ENCODE measurements at places on chromosomes 2 and 18.
A peak's percentile ranks its signal among the peaks of the same experiment; 100 is the strongest.

DNA sequence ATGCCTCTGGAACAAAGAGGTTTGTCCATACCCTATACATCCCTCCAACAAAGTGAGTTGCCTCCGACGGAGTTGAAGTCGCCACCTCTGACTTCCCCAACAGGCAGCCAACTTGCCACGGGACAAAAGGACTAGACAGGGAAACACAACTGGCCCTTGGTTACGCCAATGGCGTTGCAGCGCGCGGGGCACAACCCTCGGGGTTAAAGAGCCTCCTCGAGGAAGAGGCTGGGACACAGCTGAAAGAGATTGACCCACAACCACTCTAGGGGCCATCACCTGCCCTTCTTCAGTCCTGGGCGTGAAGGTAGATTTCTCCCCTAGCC is 545 bp downstream of the GTF3C2 start:
- DNase-seq = peak; percentile 53

DNA sequence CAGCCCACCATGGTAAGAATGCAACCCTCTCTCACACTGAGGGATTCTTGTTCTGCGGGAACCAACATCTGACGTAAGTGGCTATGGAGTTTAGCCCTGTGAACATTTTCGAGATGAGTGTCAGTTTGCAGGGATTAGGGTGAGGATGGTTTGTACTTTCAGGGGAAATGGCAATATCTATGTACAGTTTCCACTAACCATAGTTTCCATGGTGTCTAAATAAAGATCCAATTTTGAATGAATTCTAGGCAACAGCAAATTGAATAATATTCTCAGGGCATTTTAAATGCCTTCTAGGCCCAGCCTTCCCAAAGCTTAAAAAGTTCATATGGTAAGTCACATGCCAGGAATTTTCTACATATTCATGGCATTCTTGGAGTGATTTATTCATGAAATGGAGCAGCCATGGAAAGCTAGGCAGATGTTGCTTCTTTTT is 105.4 kb upstream of the MMADHC start:
- DNase-seq = no peak

GRCh38 chr2:161165266-161165665 is 5.0 kb downstream of the TANK start:
- no peak for DNase-seq

DNA sequence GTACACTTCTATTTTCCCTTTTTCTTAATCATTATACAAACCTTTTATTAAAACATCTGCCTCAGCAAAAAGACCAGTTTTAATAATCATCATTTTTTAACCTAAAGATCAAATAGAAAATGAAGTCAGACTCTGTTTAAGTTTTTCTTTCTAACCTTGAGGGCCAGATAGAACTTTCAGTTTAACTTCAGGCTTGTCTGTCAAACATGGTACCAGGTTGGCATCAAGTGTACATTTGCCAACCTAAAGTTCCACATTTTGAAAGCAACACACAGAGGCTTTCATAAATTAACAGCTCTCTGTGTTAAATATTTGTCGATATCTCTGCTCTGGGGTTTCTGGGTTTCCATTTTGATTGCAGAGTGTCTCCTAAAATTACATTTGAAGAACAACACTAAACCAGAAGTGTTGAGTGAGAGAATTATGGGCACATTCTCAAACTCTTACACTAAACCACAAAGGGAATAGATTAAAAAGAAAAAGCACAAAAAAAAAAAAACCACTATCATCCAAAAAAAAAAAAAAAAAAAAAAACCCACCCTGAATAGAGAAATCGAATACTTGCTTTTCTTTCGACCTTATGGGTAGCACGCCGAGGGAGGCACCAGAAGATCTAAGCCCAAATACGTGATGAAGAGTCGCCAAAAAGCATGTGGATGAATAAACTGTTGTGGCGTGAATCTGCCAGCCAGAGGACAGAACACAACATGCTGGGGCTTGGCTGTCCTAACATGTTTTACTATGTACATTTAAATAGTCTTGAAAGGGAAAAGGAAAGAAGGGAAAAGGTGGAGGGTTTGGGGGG is 166.2 kb downstream of the TCF4 start:
- no peak for DNase-seq

DNA sequence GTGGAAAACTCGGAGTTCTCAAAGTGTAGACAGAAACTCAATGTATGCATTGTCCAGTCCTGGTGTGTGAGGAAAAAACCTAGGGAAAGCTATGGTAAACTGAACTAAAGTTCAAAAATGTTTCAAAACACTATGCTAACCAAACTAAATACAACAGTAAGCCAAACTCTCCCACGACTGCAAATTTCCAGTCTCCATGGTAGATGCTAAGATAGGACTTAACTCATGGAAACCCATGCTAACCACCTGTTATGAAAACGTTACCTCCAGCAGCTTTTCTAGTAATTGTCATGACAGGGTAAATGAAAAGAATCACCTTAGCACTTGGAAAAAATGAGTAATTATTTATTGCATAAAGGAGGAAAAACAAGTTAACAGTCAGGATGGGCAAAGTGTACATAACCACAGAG is 135.7 kb upstream of the EPC2 start:
- DNase-seq = no peak

- no peak for DNase-seq
These were observed 53.9 kb downstream of the NCK2 start for GRCh38 chr2:105798595-105798994.

DNA sequence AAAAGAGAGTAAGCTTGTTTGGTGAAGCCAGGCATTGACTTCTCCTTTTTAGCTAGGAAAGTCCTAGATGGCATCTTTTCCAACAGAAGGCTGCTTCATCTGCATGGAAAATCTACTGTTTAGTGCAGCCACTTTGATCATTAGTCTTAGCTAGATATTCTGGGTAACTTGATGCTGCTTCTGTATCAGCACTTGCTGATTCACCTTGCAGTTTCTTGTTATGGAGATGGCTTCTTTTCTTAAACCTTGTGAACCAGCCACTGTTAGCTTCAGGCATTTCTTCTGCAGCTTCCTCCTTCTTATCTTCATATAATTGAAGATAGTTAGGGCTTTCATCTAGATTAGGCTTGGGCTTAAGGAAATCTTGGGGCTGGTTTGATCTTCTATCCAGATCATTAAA is 639.7 kb downstream of the TDRD15 start:
- DNase-seq = no peak

DNA sequence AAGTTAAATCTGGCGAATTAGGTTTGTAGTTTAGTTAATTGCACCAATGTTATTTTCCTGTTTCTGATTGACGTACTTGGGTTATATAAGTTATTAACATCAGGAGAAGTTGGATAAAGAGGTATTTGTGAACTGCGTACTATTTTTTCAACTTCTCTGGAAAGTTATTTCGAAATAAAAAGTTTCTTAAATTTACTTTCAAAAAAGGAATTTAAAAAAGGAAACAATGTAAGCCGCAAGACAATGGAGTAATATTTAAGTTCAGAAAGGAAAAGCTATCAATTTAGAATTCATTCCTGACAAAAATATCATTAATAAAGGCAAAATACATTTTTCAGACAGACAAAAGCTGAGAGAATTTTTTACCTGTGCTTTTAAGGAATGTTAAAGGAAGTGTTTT is 47.7 kb downstream of the RAB10 start:
- no peak for DNase-seq

- DNase-seq = no peak
These were observed 263.2 kb downstream of the TGIF1 start for GRCh38 chr18:3713166-3713565.

DNA sequence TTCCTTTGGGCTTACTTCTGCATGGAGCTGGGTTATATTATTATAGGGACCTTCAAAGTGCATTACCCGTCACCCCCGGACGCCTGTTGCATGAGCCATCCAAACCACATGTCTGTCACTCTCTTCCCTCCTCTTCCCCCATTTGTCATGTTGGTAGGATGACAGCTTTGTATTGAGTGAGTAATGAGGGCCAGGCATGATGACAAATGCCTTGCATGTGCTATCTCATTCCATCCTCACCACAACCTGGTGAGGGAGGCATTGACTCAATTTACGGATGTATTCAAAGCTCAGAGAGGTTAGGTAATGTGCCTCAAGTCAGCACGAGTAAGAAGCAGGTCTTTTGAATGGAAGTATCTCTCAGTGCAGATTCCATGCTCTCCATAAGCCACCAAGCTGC is 510.5 kb upstream of the TNP1 start:
- DNase-seq = no peak

DNA sequence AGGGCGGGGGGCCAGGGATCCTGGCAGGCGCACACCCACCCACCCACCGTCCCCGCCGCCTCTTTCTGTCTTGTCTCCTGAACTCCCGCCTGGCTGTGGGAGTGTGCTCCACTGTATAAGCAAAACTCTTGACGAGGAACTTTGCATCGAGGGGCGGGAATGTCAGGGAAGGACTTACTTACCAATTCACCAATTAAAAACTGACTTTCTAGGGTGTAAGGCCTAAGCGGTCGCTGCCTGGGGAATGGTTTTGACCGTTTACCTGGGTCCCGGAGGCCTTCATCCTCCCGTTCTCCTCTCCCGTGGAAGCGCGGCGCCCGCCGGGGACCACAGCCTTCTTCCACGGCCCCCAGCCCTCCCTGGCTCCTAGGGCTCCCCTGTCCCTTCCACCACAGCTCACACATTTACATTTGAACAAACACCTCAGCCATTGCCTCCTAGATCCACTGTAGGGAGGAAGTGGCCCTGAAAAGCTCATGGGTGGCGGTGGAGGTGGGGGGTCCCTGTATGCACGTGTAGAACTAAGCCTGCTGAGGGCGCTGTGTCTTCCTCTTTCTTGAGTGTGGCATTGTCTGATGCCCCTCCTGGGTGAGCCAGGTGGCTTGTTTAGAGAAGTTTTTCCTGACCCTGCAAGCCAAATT is 8.9 kb downstream of the ASIC4 start:
- peak; percentile 56 for DNase-seq

DNA sequence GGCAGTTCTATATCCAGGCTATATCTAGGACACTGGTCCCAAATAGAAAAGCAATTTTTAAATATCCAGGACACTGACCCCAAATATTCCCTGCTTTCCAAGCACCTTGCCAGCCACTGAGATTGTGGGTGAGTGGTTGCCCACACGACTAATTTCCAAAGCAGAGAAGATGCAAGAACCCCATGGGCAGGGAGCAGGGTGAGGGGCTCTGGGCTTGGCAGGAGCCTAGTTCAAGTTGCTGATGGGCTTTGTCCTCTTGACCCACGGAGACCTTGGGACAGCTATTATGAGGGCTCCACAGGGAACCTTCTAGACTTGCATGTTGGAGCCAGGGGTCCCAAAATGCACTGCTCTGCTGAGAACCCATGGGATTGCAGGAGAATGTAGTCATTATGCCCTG is 146.0 kb upstream of the SMAD2 start:
- no peak for DNase-seq

DNA sequence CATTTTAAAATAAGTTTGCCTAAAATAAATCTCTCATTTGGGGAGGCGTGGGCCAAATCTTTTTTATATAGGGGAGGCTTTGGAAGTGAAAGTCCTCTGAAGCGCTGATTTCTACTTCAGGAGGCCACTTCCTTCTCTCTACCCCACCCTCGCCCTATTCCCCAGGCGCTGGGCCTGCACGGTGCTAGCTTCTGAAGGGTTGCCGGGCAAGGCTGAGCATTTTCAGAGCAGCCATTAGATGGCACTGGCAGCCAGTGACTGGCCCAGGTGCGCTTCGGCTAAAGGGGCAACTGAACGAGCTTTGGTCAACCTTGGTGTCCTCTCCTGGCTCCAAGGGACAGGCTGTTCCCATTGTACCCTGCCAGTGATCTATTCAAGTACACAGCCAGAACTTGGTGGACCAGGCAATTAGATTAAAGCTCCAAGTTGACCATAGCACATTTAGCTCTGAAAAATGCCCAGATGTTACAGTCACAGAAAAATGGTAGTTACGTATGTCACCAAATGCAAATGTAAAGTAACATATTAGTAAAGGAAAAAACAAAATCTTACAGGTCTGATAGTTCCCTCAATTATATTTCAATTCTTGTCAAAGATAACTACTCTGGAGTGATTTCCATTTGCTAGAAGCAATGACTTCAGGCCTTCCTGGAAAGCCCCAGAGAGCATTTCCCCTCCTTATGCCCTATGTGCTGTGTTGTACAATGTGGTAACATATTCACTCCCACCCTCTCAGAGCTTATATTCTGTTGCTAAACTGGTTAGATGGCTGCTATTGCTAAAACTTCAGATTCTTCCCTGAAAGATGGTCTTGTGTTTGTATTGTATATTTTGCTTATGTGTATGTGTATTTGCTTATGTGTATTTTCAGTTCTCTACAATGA is 2.1 kb downstream of the POMC start:
- peak; percentile 70 for DNase-seq

GRCh38 chr2:223221139-223221835 is 169.3 kb downstream of the KCNE4 start:
- no peak for DNase-seq

- DNase-seq = no peak
These were observed 126.8 kb downstream of the GLI2 start for GRCh38 chr2:120862201-120863060.

- no peak for DNase-seq
These were observed 171.0 kb downstream of the OSR1 start for GRCh38 chr2:19187323-19188020.

DNA sequence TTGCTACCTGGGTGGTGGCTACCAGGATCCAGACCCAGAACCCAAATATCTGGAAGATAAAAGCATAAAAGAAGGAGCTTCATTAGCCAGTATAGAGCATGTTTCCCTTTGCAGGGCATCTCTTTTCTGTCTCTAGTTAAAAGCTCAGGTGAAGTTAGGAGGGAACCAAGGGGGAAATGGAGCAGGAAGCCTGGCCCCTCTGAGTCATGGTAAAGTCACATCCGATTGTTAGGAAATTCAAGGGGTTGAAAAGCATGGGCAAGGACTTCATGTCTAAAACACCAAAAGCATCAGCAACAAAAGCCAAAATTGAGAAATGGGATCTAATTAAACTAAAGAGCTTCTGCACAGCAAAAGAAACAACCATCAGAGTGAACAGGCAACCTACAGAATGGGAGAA is 126.9 kb downstream of the RPIA start:
- DNase-seq = no peak

- no peak for DNase-seq
These were observed 15.4 kb upstream of the ATP6V1C2 start for GRCh38 chr2:10706033-10706432.

- peak; percentile 88 for DNase-seq
These were observed 13.4 kb upstream of the COPS8 start for GRCh38 chr2:237072067-237072931.

DNA sequence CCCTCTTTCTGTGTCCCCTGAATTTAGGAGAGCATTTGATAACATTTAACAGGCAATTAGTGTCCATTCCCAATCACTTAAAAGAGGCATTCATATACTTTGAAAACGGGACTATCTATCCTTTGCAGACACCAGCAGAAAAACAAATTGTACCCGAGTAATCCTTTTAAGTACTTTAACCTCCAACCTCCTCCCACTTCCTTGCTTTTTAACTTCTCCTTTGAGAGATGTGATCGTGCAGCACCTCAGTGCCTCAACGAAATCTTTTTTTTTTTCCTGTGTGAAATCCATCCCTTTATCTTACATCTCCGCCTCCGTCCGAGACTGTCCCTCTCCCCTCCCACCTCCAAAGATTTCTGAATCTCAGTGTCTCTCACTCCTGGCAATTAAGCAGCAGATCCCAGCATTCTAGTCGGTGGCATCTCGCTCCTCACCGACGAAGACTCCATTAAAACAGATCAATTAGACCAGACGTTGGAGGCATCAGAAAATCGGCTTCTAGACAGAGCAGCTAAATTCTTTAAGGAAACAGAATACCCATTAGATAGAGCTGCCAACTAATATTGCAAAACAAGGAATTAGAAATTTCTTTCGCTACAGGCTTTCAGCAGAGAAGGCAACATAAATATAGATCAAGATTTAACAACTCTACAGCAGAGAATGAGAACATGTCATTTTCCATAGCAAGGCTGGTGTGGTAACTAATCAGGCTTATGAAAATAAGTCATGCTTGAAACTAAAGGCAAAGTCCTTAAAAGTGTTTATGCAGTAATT is 1.9 kb upstream of the TMEFF2 start:
- DNase-seq = no peak

- no peak for DNase-seq
These were observed 135.2 kb upstream of the RBMS1 start for GRCh38 chr2:160628811-160629210.

All from WTC11 (cell line).